ENCODE measurements at places on chromosomes 11 and 22. TPM values are rescaled to one million over a fixed set of nuclear protein-coding genes. Genes with fewer than 3 reads are reported as not detected.

- DNase-seq: no peak
- H3K27me3 ChIP-seq: no peaks in the 10 kb centered on the region
- no peak overlapping the region for H3K27ac ChIP-seq
- H3K36me3 ChIP-seq: peaks cover 5% of the 10 kb centered on the region
- no peak overlapping the region for H3K4me3 ChIP-seq
Observed at GRCh38 chr11:47002390-47002789, 65.8 kb downstream of the CSTPP1 start.

- no peak overlapping the region for H3K27ac ChIP-seq
- no peaks in the 10 kb centered on the region for H3K27me3 ChIP-seq
- H3K36me3 ChIP-seq: peaks cover 5% of the 10 kb centered on the region
- H3K4me3 ChIP-seq: no peak overlapping the region
Observed at GRCh38 chr11:78450866-78451265, 33.2 kb upstream of the GAB2 start.

DNA sequence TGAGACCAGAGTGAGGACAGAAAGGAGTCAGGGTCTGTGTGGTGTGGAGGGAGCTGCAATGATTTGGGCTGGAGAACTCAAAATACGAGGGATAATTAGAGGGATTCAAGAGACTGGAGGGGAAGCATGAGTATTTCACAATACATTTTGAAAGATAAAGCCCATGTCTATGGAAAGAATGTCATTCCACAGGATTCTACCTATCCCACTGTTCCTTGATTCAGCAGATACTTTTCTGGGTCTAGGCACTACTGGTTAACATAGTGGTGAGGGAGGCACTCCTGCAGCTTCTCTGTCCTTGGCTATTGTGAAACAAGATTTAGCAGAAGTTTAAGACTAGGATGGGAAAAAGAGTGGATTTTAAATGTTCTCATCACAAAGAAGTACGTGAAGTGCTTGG lies 72.9 kb upstream of the RASSF10 start:
- no peaks in the 10 kb centered on the region for H3K27me3 ChIP-seq
- no peaks in the 10 kb centered on the region for H3K4me1 ChIP-seq
- H3K36me3 ChIP-seq: peaks cover 32% of the 10 kb centered on the region
- peak overlapping the region; percentile 80 for H3K27ac ChIP-seq
- no peak for DNase-seq
- no peak overlapping the region for H3K4me3 ChIP-seq

DNA sequence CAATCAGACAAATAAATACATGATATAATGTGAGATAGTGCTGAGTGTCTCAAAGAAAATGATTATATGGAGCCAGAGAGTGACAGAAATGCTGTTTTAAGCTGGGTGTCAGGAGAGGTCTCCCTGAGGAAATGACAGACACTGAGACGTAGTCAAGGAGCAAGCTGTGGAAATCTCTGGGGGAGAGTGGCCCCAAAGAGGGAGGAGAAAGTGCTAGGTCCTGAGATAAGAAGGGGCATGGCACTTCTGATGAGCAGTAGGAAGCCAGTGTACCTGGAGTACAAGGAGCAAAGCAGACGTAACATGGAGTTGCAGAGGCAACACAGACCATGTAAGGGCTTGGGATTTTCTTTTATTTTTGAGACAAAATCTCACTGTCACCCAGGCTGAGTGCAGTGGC lies 38.8 kb downstream of the ZNF202 start:
- H3K4me1 ChIP-seq: no peaks in the 10 kb centered on the region
- H3K36me3 ChIP-seq: no peaks in the 10 kb centered on the region
- DNase-seq: no peak
- H3K27ac ChIP-seq: no peak overlapping the region
- peaks cover 3% of the 10 kb centered on the region for H3K27me3 ChIP-seq
- H3K4me3 ChIP-seq: no peak overlapping the region

GRCh38 chr11:36724742-36725385 lies 126.8 kb upstream of the RAG2 start:
- no peaks in the 10 kb centered on the region for H3K27me3 ChIP-seq
- no peaks in the 10 kb centered on the region for H3K36me3 ChIP-seq
- no peak for DNase-seq

Gene SLC7A4
- 0.26 TPM for total RNA-seq

DNA sequence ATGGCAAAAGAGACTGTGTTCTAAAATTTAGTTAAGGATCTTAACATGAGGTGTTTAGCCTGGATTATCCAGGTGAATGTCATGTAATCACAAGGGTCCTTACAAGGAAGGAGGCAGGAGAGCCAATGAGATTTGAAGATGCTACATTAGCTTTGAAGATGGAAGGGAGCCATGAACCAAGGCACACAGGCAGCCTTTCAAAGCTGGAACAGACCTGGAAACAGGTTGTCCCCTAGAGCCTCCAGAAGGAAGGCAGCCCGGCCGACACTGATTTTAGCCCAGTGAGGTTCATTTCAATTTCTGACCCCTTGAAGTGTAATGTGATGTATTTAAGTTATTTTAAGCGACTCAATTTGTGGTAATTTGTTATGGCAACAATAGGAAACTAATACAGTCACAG lies 195.3 kb upstream of the MTMR2 start:
- no peak overlapping the region for H3K4me3 ChIP-seq
- H3K27ac ChIP-seq: no peak overlapping the region
- no peaks in the 10 kb centered on the region for H3K36me3 ChIP-seq
- no peak for DNase-seq
- H3K4me1 ChIP-seq: peaks cover 26% of the 10 kb centered on the region
